Stimulated activated CD4-positive, alpha-beta T cell treated with anti-CD3 and anti-CD28 coated beads, Interleukin-1b, Interleukin-23, amount 100 ng/mL, for 24 hours (primary cell): ENCODE measurements at places on chromosomes 6 and 20.

DNA sequence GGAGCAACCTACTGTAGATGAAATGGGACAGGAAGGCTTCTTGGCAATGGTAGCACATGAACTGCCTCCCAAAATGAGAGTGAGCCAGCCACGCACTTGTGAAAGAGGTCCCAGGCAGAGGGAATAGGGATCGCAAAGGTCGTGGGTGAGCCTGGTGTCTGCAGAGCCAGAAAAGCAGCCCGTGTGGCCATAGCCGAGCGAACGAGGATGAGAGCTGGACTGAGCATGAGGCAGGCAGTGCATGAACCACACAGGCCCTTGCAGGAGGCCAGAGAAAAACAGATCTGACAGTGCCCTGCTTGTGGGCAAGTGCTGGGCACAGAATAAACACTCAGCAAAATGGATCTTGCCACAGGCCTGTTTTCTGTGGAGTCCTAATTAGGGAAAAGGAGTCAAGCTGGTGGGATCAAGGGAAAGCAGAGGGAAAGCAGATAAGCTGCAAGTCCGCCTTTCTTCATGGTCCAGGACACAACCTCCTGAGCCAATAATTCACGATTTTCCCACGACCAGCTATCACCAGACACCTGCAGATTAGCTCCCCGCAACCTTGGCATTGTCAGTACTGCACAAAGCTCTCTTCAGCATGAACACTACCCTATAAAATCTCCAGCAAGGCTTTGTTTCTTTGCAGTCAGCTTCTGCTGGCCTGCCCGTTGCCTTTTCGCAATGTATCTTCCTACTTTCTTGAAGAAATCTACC, 44.0 kb downstream of the GCNT2 start:
- no peak for DNase-seq

DNA sequence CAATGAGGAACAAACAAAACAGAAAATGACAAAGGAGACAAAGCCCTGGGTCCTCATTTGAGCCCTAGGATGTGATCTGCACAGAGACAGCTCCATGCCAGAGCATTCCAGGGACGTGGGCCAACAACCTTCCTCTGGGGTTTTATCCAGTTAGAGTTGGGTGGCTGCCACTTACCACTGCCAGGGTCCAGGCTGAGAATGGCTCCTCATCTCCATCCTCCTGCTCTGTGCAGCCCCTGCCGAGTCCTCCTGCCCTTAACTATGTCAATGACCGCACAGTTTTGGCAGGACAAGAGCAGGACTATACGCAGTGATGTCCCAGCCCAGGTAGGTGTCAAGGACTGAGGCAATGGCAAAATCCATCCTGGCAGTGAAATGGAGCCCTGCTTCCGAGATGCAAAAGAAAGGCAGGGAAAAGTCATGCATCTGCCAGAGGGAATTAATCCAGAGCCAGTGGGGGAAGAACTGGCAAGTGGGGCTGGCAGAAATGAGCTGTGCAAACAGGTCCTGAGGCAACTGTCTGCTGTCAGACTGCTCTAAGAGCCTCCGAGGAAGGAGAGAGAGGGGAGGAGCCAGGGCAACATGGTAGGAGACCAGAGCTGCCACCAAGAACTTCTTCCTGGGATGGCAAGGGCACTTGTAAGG, 449.4 kb downstream of the PTPRT start:
- no peak for DNase-seq

- no peak for DNase-seq
Observed at GRCh38 chr6:41272591-41273240, 13.8 kb downstream of the TREM1 start.

GRCh38 chr20:4465212-4465611, 256.5 kb upstream of the PRND start:
- DNase-seq, result no peak

- DNase-seq, result no peak
Observed at GRCh38 chr20:35172434-35172806, 548 bp downstream of the PROCR start.

DNA sequence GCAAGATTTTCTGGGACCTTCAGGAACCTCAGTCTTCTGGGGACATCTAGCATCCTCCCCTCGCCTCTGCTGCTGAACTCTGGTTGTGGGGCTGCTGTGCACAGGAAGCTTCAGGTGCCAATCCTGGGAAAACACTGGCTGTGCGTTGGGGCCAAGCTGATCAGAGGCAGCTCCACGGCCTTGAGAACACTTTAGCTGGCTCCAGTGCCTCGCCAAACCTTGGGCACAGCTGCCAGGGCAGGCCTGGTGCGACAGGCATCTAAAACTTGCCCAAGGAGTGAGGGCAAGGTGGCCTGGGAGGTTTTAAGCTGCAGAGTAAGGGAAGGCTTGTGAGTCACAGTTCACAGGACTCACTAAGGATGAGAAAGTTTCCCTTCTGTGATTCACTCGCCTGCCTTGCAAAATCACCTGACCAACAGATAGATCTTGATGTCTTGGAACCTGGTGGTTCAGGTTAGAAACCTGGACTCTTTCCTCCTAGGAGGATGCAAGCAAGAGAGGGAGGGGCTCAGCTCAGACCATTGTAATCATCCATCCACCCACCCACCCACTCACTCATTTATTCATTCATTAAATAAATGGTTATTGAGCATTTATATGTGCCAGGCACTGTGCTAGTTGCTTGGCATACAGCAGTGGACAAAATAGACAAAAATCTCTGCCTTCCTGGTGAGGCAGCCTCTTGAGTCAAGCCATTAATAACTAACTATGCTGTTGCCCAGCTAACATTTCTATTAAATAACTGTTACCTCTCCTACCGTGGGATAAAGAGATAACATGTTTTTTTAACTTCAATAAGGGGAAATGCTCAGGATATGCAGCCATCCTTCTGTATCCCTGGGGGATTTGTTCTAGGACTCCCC, 2.5 kb upstream of the SPATS1 start:
- DNase-seq, result no peak

GRCh38 chr6:161161889-161162624, 111.8 kb downstream of the AGPAT4 start:
- no peak for DNase-seq

DNA sequence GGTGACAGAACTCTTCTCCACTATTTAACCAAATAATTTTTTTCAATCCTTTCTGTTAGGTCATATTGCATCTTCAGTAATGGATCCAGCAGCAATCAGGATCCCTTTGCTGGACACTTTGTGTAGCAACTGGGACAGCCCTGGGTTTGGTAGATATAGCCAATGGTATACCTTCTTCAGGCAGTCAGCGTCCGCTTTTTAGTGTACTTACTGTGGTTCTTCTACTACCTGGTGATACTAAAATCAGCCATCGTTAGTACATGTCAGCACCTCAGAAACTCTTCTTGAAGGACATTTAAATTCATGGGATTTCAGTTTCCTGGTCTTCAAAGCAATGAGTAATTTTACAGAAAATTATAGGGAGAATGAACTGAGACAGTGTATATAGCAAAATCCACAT, 93.5 kb downstream of the ADGRG6 start:
- DNase-seq, result no peak

DNA sequence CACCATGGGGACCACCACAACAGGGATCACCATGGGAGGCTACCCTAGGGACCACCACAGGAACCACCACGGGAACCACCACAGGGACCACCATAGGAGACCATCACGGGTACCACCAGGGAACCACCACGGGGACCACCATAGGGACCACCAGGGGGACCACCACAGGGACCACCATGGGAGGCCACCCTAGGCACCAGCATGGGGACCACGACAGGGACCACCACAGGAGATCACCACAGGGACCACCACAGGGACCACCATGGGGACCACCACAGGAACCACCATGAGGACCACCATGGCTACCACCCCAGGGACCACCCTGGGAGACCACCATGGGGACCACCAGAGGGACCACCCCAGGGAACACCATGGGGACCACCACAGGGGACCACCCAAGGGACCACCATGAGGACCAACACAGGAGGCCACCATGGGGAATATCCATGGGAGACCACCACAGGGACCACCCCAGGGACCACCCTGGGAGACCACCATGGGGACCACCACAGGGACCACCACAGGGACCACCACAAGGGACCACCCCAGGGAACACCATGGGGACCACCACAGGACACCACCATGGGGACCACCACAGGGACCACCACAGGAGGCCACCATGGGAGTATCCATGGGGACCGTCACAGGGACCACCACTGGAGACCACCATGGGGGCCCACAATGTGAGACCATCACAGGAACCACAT, 67.6 kb upstream of the MPC1 start:
- no peak for DNase-seq

DNA sequence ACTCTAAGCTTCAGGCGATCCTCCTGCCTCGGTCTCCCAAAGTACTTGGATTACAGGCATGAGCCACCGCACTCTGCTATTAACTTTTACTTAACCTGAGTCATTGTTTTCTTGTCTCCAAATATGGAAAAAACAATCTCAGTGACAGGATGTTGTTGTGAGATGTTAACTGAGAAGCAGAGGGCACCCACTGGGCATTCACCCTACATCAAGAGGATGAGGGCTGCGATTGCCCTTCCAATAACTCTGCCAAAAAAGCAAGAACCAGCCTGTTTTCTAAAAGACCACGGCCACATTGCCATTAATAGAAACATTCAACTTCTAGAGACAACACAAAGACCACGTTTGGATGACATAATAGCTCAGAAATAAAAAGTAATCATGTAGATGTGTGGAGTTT, 107.6 kb upstream of the SGK1 start:
- DNase-seq, result no peak

- no peak for DNase-seq
Observed at GRCh38 chr6:131060311-131060710, 2.7 kb downstream of the EPB41L2 start.

DNA sequence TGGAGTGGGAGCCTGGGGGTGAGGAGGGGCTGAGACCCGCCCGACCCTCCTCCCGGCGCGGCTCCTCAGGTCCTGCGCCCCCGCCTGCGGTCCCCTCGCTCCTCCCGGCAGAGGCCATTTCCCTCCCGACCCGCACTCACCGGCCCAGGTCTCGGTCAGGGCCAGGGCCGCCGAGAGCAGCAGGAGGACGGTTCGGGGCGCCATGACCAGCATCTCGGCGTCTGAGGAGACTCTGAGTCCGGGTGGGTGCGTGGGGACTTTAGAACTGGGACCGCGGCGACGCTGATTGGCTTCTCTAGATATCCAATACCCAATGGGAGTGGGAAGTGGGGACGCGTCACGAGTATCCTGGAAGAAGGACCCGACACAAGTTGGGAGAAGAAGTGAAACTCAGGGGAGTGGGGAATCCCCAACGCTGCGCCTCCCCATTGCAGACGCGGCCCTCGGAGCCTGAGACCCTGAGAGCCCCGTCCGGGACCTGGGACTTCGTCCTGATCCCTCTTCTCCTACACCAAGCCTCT, at the start of gene HLA-B:
Gene HLA-B, minus strand, starts transcription at position 234 of the 521 bp plus-strand sequence. Its CDS starts 21 bp downstream, at position 213.
- DNase-seq, result peak; percentile 57

DNA sequence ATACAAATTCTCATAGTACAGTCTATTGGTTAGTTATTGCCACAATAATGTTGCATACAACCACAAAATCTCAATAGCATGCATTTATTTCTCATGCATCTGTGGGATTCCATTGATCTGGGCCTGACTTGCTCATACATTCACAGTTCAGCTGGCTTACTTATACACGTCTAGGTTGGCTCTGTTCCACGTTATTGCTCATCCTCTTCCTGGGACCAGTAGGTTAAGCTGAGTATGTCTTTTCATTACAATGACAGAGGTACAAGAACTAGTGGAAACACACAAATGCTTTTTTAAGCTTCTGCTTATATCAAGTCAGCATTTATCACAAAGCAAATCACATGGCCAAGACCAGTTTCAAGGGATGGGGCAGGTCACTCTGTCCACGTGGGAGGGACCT, 485.3 kb upstream of the BTBD3 start:
- no peak for DNase-seq

GRCh38 chr20:16542477-16542876, 30.8 kb downstream of the KIF16B start:
- no peak for DNase-seq

DNA sequence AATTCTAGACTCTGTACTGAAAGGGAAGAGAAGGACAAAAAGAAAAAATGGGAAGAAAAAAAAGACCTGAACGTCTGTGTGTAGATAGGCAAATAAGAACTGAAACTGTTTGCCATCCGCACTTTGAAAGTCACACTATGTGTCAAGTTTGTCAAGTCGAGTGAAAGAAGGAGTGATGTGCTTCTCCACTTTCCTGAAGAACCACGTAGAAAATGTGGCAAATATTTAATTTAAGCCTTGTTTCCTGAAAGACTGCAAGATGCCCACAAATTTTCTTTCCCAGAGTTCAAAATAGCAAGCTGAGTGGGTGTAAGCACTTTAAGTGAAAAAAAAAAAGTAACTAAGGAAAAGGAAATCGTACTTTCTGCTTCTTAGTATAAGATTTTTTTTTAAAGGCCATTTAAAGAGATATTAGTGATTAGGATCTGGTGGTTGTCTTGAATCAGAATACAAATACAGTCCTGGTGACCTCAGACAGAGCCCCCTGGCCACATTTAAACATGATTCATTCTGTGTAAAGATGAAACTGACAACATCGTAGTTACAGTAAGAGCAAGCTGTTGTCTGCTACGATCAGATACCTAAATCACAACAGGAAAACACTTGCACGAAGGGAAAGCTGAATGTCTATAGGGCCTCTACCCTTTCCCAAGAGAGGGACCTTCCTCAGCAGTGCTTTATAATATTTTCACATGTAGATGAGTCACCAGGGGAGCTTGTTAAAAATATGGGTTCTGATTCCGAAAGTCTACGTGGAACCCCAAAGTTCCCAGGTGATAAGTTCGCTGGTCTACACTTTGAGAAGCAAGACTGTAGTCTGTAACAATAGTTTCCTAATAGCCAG, 102.3 kb downstream of the HIVEP2 start:
- DNase-seq, result no peak

GRCh38 chr6:165173484-165173883, 135.9 kb downstream of the C6orf118 start:
- DNase-seq, result no peak

DNA sequence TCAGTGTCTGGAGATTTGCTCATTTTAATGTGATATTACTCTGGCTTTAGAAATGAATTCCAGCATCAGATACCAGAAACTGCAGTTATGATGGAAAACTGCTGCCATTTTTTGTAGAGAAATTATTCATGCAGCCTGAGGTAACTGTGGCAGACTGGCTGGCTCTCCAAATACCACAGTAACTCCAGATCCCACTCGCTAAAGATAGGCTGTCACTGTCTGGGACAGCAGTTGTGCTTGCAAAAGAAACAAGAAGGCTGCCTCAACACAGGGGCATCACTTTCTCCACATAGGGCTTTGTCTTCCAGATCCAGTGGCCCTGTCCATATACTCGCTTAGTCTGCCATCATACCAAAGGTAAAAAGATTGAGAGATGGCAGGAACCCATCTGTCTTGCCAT, 52.7 kb downstream of the FAM184A start:
- DNase-seq, result no peak

GRCh38 chr20:58389324-58389967, 417 bp downstream of the VAPB start:
- DNase-seq, result no peak
